ENCODE measurements at places on chromosomes 5 and 9.

- DNase-seq = no peak
Observed at GRCh38 chr9:3386753-3387152, 139.0 kb downstream of the RFX3 start.

GRCh38 chr5:11531811-11532555 lies 372.3 kb downstream of the CTNND2 start:
- no peak for DNase-seq

- no peak for DNase-seq
Observed at GRCh38 chr5:66680804-66681203, 84.6 kb downstream of the MAST4 start.

- no peak for DNase-seq
Observed at GRCh38 chr5:177314376-177315342, 3.0 kb upstream of the MXD3 start.

- no peak for DNase-seq
Observed at GRCh38 chr5:124554746-124555578, 191.5 kb downstream of the ZNF608 start.

DNA sequence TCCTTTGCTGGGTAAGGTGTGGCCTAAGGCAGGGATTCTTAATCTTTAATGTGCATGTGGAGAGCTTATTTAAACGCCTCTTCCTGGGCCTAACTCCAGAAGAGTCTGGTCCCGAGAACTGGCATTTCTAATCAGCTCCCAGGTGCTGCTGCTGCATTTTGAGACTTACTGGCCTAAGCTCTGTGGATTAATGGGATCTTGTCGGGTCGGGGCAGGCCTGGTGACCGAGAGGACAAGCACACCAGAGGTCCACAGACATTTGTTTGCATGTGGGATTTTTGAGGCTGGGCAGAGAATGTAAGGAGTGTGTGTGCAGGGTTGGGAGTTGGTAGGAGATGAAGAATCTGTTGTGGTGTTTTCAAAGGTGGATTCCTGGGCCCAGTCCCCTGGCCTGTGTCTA lies 95.0 kb upstream of the DAP start:
- no peak for DNase-seq

- no peak for DNase-seq
Observed at GRCh38 chr9:136645903-136646754, 16.6 kb upstream of the EGFL7 start.

DNA sequence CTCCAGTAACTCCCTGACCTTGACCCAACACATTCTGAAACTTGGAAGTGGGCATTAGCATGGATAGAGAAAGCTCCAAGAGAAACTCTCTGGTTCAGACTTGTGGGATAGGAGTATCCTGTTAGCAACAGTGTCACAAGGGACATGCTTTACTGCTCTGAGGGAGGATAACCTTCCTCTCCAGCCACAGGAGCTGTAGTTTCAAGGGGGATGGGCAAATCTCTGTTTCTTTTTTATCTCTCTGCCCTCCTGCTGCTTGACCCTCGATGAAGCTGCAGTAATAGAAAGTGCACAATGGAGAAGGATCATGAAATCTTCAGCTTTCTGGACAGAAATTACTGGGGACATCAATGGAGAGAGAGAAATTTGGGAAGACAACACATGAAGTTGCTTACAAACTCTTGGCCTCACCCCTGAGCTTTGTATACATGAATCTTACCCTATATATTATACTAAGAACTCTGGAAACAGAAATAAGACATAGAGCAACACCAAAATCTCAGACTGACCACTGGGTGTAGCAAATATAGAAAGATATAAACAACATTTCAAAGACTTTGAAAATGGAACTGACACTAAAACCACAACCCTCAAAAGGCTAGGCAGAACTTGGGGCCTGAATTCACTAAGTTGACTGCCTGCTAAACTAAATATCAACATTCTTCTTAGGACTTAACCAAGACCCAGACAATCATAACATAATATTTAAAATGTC lies 471.0 kb upstream of the MEF2C start:
- DNase-seq = no peak

- DNase-seq = no peak
Observed at GRCh38 chr5:33649549-33650482, 209.1 kb downstream of the TARS1 start.

DNA sequence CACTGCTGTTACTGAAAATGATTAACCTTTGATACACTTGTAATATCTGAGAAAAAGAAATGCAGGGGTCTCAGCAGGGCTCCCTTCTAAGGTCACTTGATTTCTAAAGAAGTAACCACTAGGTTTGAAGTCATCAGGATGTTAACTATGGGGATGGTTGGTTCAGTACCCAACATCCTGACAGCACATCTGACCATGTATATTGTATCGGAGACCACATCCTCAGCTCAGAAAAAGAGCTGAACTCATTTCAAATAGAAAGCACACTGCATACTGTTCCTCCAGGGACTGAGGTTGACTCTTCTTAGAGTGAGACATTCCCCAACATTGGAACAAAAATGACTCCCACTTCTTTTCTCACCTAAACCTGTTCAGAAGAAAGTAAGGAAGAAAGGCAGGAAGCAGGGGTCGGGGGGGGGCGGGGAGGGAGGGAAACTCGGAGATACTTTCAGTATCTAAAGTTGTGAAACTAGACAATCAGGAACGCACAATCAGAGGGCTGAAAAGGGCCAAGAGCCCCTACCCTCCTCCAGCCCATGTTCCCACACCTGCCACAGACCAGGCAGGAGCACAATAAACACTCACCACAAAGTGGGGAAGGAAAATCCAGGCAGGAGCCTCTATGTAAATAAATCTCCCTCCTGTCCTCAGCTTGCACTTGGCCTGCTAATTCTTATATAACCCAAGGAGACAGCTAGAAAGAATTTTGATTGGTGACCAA lies 730 bp upstream of the GZMA start:
- DNase-seq = no peak

Measured in stimulated activated CD4-positive, alpha-beta T cell treated with anti-CD3 and anti-CD28 coated beads, Interleukin-12 subunit alpha, Interleukin-12 subunit beta, amount 100 ng/mL, for 4 hours (primary cell).